ENCODE measurements at places on chromosomes 4 and X. TPM values are rescaled to one million over a fixed set of nuclear protein-coding genes. Genes with fewer than 3 reads are reported as not detected.

- no peak for DNase-seq
These were observed 112.8 kb upstream of the DKK2 start for GRCh38 chr4:107148904-107149303.

- no peak for DNase-seq
These were observed 1206.0 kb upstream of the ADGRL3 start for GRCh38 chr4:59994118-59994517.

GRCh38 chr4:119008761-119009160, 120.1 kb downstream of the SYNPO2 start:
- no peak for DNase-seq

Gene RAI2
- total RNA-seq: 8.6 TPM

GRCh38 chr4:153020457-153020856, 84.3 kb downstream of the FHDC1 start:
- DNase-seq: no peak

Gene CAPN6
- 6.9 TPM for total RNA-seq

Gene OPRPN
- 2.1 TPM for total RNA-seq

GRCh38 chr4:145888393-145888792, 50.2 kb downstream of the ZNF827 start:
- DNase-seq: no peak

GRCh38 chrX:153494541-153495361, at the start of gene BGN:
BGN (plus strand) TSS chrX:153494980; CDS start chrX:153504632, 9,652 bp downstream.
- DNase-seq: peak; percentile 10

Gene GEMIN8
- 34.9 TPM for total RNA-seq

DNA sequence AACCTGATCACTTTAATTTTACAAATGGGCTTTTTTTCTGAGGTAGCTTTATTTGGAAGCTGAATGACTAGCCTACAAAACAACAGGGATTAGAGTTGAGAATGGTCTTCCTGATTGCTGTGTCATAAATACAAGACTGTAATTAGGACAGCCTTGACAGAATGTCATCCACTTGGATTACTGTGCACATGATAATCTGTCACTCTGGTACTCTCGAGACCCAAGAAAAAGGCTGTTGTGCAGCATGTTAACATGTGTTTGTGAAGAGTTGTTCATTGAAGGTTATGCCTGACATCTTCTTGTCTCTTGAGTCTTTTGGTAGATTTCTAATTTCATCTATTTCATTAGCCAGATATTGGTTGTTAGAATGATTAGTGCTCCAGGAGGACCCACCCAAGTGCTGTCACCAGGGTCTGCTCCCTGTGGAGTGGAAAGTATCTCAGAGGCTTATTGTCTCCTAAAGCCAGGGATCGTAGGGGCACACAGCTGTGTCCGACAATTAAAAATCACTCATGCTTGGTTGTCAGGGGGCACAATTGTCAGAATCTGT, 212.2 kb upstream of the GPRIN3 start:
- no peak for DNase-seq

Gene IL1RAPL1
- total RNA-seq: 0.26 TPM

- no peak for DNase-seq
These were observed 18.7 kb downstream of the TXLNG start for GRCh38 chrX:16804923-16805464.

GRCh38 chrX:8607326-8607725, 124.6 kb downstream of the ANOS1 start:
- DNase-seq: no peak

Gene SMIM31
- 0.78 TPM for total RNA-seq

All from body of pancreas (tissue), 4 donors.